ENCODE measurements at places on chromosomes 1 and 21.

DNA sequence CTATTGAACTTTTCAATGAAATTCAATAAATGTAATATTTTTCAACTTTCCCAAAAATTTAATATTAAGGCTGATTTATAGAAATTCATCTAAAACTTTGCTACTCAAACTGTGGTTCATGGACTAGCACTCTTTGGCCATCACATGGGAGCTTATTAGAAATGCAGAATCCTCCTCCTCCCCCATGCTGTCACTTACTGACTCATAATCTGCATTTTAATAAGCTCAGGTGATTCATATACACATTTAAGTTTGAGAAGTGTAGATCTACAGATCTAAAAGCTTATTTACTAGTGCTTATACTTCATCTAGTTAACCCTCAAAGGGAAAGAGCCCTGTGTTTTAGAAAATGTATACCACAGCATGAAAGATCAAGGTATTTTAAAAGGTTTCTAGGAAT, 84.3 kb downstream of the HS2ST1 start:
- no peak for DNase-seq

DNA sequence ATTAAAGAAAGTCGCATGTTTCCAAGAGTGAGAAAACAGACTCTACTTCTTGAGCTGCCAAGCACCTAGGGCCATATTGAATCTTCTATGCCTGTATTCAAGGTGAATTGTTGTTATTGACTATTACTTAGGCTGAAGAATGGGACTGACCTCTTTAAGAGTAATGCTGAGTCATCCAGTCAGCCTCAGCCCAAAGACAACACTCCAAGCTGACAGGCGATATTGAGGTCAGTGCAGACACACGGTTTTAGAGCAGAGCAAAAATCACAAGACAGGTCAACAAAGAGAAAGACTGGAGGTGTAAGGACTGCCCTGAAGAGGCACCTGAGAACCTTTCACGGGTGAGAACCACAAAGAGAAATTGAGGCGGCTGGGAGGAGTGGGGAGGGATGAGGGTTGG, 146.9 kb downstream of the MIS18A start:
- DNase-seq: no peak

DNA sequence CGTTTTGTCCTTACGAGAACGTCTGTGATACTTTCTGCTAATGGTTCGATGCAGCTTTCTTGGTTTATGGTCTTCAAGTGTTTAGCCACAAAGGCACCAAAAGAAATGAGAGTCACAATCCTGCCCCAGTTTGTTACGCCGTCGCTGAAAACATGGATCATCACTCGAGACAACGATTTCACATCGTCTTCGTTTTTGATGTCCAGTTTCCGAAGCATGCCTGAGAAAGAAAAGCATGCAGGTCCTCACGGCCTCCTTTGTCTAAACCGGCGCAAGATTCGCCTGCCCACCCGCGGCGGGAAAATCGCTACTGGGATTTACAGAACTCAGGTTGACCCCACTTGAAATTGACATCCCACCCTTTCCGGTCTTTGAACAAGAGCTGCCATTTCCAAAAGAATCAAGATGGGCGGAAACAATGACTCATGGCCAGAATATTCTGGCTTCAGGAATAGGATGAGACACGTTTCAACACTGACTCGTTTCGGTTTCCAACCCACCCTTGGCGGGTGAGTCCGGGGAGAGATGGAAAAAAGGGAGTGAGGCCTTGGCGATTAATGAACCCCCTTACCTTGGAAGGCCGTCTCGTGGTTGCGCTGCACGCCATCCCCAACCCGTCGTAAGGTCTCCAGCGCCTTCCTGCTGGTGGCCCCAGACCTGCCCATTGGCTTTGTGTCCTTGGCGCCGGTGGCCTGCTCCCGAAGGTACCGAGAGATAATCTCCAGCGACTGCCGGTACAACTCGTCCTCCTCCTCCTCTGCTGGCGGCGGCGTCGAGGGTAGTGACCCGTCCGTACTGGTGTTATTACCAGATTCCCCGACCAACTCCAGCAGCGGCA, 919 bp downstream of the MCL1 start:
- peak; percentile 47 for DNase-seq

DNA sequence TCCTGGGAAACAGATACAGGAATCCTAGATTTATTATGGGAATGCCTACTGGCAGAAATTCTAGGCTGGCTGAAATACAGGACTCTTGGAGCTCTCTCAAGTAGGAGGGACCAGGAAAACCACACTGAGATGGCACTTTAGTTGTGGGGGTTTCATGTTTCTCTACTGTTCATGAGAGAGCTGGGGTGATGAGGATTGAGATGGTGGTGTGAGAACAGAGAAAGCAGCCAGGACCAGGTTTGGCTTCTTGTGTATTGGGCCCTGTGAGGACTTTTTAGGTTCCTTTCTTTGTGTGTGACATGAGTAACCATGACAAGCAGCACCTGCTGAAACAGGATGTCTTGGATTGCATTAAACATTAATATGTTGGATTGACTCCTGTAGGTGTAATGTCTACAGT, 4.9 kb downstream of the ARID1A start:
- no peak for DNase-seq

DNA sequence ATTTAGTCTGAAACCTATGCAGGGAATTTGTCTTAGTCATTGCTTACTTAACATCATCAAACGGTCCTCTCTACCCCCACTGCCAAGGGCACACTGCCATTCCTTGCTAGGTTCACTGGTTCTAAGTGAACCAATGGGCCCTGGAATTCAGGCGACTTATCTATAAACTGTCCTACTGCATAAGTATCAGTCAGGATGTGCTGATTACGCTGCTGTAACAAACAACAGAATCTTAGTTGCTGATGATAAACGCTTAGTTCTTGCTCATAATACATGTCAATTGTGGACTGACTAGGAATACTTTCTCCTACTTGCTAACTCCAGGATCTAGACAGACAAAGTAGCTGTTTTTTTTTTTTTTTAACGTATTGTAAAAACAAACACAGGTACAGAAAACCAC, 136.1 kb downstream of the PRDM2 start:
- no peak for DNase-seq

DNA sequence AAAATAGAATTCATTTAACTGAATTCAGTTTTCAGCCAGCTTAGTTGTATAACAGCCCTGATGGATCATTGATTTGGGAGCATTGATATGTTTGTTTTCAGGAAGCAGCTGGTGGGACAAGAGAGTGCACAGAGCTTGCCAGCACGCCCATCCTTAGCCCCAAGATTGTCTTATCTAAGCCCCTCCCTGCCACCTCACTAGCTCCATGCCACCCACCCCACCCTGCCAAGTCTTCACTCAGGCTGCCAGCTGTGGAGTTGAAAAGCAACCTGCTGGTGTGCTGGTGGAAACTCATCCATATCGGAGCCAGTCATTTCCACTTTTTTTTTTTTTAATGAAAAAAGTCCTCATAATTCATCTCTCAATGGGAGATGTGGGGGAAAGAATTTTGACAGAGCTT, 11.8 kb downstream of the KIRREL1 start:
- no peak for DNase-seq

DNA sequence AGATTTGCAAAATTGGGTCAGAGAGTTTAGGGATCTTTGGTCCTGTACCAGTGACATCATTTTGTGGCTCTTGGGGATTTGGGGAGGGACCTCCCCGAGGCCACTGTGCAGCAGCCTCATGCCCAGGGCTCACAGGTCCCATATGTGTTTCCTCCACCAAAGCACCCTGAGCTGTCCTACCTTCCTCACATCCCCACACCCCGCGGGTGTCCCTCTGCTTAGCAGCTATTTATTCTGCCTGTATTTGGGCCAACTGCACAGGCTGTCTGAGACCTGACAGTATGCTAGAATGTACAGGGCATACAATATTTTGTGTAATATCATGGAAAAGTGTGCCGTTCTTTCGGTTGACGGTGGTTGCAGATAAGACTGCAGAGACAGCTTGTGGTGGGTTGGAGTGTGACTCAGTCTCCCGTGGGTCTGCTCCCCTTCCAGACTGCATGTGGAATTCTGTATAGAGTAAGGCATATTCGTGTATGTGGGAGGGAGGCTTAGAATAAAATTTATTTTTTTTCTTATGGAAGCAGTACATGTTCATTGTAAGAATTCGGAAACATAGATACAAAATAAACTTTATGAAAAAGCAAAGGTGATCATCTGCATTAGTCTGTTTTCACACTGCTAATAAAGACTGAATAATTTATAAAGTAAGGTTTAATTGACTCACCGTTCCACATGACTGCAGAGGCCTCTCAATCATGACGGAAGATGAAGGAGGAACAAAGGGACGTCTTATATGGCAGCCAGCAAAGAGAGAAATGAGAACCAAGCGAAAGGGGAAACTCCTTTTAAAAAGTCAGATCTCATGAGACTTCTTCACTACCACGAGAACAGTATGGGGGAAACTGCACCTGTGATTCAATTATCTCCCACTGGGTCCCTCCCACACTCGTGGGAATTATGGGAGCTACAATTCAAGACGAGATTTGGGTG, 84.4 kb downstream of the ADARB1 start:
- DNase-seq: no peak

- no peak for DNase-seq
These were observed 7.4 kb downstream of the SMIM1 start for GRCh38 chr1:3779912-3780416.

GRCh38 chr21:29315131-29315749, 16.5 kb downstream of the BACH1 start:
- DNase-seq: no peak

- DNase-seq: no peak
These were observed 33.0 kb downstream of the KANK4 start for GRCh38 chr1:62285984-62286785.

- peak; percentile 18 for DNase-seq
These were observed 105.4 kb downstream of the SLC45A1 start for GRCh38 chr1:8423269-8423691.

DNA sequence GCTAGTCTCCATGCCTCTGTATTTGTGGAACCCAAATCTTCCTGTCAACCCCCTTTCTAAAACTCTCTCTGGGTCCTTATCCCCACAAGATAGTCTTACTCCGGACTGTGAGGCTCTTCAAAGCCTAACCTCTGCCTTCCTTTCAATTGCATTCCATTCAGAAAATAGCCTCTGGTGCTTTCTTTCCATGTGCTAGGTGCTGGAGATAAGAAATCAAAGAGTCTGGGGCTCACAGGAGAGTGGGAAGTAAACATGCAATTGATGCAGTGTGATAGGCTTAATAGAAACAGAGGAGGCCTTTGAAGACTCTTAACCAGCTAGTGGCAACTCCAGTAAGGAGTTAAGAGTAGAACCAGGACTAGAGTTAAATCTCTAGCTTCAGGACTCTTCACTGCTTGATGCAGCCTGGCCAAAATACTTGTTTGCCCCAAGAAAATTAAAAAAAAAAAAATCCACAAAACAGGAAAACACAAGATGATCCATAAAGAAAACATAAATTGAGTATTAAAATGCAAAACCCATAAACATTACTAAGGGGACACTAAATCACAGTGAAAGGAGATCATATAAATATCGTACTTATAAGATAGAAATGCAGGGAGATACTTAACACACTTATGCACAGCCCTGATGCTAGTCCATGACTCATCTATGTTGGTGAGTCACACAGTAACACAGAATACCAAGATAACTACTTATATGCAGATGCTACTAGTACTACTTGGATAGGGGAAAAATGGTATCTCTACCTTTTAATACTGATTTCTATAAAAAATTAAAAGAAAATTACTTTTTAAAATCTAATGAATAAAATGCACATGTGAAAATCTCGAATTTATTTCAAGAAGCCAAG, 341.5 kb downstream of the KCNH1 start:
- peak; percentile 72 for DNase-seq

GRCh38 chr1:245437369-245438062, 282.7 kb downstream of the KIF26B start:
- no peak for DNase-seq

DNA sequence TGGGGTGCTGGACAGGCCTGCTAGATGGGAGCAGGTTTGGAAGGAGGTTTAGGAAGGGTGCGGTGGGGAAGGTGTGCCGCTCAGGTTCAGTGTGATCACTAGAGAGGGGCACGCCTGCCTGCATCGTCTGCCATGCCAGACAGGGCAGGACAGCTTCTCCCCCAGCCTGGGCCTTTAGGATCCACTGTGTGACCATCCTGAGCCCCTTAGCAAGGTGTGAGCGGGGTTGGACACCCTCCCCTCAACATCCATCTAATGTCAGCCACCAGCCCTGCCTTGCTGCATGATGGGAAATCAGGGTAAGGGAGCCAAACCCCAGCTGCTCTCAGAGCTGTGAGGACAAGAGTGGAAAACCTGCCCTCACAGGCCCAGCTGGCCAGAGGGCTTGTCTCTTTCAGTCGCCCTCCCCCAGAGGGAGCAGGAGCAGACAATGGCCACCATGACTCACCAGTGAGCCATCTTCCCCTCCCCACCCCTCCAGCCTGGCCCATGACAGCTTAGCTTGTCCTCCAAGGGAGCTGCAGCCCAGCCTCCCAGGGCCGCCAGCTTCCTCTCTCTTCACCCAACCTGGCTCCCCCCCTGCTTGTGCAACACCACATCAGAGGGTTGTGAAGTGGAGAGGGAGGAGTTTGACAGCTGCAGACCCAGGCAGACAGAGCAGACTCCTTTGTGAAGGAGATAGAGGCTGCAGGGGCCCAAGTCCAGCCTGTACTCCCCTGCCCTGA, 37.0 kb downstream of the NUAK2 start:
- peak; percentile 98 for DNase-seq

DNA sequence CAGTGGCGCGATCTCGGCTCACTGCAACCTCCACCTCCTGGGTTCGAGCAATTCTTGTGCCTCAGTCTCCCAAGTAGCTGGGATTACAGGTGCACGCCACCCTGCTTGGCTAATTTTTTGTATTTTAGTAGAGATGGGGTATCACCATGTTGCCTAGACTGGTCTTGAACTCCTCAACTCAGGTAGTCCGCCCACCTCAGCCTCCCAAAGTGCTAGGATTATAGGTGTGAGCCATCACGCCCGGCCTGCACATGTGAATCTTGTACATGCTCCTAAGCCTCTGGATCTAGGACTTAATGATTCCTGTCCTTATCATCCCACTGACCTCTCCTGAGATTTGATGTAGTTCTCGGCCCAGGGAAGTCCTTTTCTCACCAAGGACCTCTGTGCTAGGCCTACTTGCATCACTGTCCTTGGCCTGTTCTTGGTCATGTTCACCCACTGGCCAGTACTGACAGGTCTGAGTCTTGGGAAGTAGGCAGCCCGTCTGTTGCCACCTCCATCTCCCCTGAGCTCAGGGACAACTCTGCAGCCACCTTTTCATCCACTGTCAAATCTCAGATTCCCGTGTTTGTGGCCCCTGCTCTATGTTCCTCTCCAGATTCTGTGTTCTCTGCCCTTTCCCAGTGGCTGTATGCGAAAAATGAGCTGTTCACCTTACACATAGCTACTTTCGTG, 9.4 kb downstream of the HYI start:
- no peak for DNase-seq

DNA sequence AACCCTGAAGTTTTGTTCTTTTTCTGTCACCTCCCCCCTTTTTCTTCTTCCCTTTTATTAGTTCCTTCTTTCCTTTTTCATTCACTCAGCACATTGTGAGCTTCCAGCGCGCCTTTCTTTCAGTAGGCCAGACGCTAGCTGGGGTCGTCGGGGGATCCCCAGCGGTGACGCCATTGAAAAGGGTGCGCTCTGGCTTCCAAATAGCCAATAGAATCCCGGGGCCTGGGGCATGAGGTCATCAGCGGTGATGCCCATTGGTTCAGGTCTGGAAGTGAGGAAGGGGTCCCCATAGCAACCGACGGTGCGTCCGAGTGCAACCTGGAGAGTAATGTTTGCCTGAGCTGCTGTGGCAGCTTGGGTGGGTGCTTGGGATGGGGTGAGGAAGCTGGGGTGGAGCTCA, 6.9 kb upstream of the EFNA3 start:
- DNase-seq: no peak

- no peak for DNase-seq
These were observed 42.7 kb upstream of the DNASE2B start for GRCh38 chr1:84355556-84355955.

All from HTR-8/SVneo (cell line).